ENCODE measurements at places on chromosomes 11 and 22.

- DNase-seq = no peak
Observed at GRCh38 chr22:22836635-22837034, 51.0 kb upstream of the IGLL5 start.

DNA sequence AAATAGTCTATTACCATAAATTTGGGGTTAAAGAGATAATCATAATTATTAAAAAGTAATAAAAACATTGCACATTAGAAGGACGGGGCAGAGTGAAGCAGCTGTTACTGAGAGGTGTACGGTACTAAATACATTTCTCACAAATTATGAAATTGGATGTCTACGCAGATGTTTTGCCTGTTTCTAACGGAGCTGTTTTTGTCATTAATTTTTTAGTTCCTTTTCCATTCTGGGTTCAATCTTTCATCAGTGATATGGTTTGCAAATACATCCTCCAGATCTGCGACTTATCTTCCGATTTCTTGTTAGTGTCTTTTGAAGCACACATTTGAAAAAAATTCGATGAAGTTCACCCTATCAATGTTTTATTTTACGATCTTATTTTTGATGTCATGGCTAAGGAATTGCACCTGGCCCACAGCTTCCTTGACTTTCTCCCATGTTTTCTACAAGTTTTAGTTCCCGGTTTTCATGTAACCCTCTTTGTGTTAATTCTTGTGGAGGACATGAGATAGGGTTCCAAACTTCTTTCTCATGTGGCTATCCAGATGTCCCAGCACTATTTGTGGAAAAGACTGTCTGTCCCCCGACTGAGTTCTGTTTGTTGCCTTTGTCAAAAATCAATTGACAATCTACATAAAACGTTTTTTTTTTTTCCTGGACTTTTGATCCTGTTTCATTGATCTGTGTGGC is 21.3 kb upstream of the KRTAP5-6 start:
- DNase-seq = no peak

- peak; percentile 49 for DNase-seq
Observed at GRCh38 chr22:37933711-37934376, 19.6 kb downstream of the C22orf23 start.

DNA sequence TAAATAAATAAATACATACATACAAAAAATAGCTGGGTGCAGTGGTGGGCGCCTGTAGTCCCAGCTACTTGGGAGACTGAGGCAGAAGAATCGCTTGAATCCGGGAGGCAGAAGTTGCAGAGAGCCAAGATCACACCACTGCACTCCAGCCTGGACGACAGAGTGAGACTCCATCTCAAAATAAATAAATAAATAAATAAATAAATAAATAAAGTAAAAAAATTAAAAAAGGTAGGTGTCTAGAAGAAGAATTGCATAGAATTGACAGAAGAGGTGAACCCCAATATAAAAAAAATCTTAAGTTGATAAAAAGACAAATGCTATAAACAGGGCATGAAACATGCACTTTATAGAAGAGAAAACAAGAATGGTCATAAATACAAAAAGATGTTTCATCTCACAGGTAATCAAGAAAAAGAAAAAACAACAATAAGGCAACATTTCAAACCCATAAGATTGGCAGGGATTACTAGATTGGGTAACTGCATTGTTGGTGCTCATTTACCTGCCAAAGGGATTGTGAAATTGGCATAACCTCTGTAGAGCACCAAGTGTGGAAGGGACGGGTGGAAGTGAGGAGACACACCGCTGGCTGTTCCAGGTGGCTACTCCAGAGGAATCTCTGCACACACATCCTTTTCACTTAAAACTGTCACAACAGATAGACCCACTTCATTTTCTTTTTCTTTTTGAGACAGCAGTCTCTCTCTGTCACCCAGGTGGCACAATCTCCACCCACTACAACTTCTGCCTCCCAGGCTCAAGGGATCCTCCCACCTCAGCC is 44.7 kb downstream of the NF2 start:
- no peak for DNase-seq
